ENCODE measurements at places on chromosomes 2 and 18. TPM values are rescaled to one million over a fixed set of nuclear protein-coding genes. Genes with fewer than 3 reads are reported as not detected.

GRCh38 chr2:10045561-10046355 lies 2.4 kb downstream of the KLF11 start:
- no peak overlapping the region for H3K27ac ChIP-seq
- no peaks in the 10 kb centered on the region for H3K4me1 ChIP-seq
- no peak for DNase-seq
- peaks cover 13% of the 10 kb centered on the region for H3K27me3 ChIP-seq

SYT4 gene
- total RNA-seq = 232 TPM

ERFE gene
- total RNA-seq = 12.2 TPM

- H3K4me3 ChIP-seq = no peak overlapping the region
- no peak for DNase-seq
- H3K36me3 ChIP-seq = no peaks in the 10 kb centered on the region
- H3K27me3 ChIP-seq = peaks cover 10% of the 10 kb centered on the region
Observed at GRCh38 chr2:236565212-236565611, 4.4 kb upstream of the ACKR3 start.

GRCh38 chr2:232731470-232731869 lies 34.3 kb downstream of the GIGYF2 start:
- no peaks in the 10 kb centered on the region for H3K36me3 ChIP-seq
- DNase-seq = no peak
- no peaks in the 10 kb centered on the region for H3K27me3 ChIP-seq
- H3K27ac ChIP-seq = no peak overlapping the region
- no peak overlapping the region for H3K4me3 ChIP-seq

GRCh38 chr2:219702796-219703545 lies 75.5 kb downstream of the SLC4A3 start:
- no peaks in the 10 kb centered on the region for H3K4me1 ChIP-seq
- peaks cover 2% of the 10 kb centered on the region for H3K27me3 ChIP-seq
- H3K4me3 ChIP-seq = no peak overlapping the region
- H3K27ac ChIP-seq = no peak overlapping the region
- H3K36me3 ChIP-seq = no peaks in the 10 kb centered on the region
- no peak for DNase-seq

DNA sequence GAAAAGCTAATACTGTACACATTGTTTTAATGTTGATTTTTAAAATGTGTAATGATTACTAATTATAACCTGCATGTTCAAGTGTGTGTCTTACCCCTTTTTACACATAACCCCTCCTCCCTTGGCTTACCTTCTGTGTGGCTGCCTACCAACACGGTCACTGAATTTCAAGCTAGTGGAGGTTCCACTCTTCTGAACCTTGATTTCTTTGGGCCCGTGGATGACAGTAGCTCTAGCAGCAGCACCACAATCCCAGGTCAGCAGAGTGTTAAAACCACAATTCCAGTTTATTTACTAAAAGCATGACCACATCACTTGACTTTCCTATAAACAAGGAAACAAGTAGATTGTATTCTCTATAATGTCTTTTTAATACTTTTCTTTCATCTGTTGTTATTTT lies 56.9 kb downstream of the AFTPH start:
- H3K36me3 ChIP-seq = no peaks in the 10 kb centered on the region
- DNase-seq = no peak
- no peaks in the 10 kb centered on the region for H3K4me1 ChIP-seq
- no peaks in the 10 kb centered on the region for H3K27me3 ChIP-seq
- H3K4me3 ChIP-seq = no peak overlapping the region

GTF2A1L gene
- not detected for total RNA-seq

SAP130 gene
- total RNA-seq = 28.5 TPM

- peaks cover 4% of the 10 kb centered on the region for H3K4me1 ChIP-seq
- H3K4me3 ChIP-seq = no peak overlapping the region
- no peak overlapping the region for H3K27ac ChIP-seq
- no peaks in the 10 kb centered on the region for H3K36me3 ChIP-seq
- no peak for DNase-seq
- H3K27me3 ChIP-seq = no peaks in the 10 kb centered on the region
Observed at GRCh38 chr2:97706708-97707345, 6.5 kb upstream of the ZAP70 start.

GRCh38 chr2:158717366-158718195 lies 77.5 kb upstream of the DAPL1 start:
- H3K27me3 ChIP-seq = no peaks in the 10 kb centered on the region
- DNase-seq = no peak
- no peak overlapping the region for H3K4me3 ChIP-seq
- H3K27ac ChIP-seq = no peak overlapping the region

DNA sequence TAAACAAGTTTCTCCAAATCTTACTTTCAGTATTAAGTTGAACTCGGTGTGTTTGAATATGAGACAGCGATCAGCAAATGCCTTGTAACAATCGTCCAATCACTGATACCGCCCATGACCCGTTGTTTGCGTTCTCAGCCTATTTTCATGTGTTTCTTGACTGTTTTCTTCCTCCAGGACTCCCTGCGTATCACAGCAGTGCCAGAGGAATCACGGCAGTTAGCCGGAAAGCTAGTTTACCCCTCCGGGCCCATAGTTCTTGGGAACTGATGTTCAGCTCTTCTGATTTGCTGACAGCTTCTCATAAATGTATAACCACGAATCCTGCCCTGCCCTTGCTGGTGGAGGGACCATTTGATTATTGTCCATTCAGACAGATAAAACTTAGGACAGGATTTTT lies 42.2 kb upstream of the TPO start:
- no peaks in the 10 kb centered on the region for H3K36me3 ChIP-seq
- peaks cover 2% of the 10 kb centered on the region for H3K27me3 ChIP-seq
- H3K4me1 ChIP-seq = peaks cover 5% of the 10 kb centered on the region
- no peak overlapping the region for H3K4me3 ChIP-seq
- no peak for DNase-seq

DNA sequence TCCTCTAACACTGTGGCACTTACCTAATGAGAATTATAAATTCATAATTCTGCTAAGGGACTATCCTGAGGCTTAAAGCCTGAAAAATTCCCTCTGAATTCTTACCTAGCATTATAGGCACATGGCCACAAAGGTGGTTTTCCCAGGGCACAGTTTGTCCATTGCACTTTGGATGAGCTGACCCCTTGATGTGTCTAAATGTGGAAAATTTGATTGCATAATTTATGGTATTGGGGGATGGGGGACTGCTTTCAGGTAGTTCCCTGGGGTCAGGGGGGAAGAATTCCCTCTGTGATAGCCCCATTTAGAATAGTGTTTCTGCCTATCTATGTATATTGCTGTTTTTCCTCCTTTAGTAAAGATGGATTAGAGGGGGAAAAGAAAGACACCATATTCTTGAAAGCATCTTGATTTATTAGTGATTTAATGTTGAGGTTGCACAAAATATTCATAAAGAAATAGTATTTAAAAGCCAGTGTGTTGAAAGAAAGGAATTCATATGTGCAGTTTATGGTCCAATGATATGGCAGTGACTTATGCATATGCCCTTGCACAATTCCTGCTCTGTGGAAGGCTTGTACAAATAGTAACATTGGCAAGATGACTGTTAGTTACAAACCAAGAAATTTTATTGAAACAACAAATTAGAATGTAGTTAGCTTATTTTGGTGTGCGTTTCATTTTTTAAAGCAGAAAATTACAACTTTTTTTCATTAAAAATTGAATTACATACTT lies 8.7 kb upstream of the HTR2B start:
- H3K27ac ChIP-seq = no peak overlapping the region
- DNase-seq = no peak
- no peak overlapping the region for H3K4me3 ChIP-seq
- no peaks in the 10 kb centered on the region for H3K27me3 ChIP-seq

KANSL1L gene
- 26.4 TPM for total RNA-seq

STRADB gene
- total RNA-seq = 40.5 TPM

- no peaks in the 10 kb centered on the region for H3K36me3 ChIP-seq
- no peaks in the 10 kb centered on the region for H3K4me1 ChIP-seq
- no peaks in the 10 kb centered on the region for H3K27me3 ChIP-seq
- no peak for DNase-seq
Observed at GRCh38 chr2:97691166-97691565, 21.7 kb downstream of the C2orf92 start.

DHRS9 gene
- total RNA-seq = not detected

DNA sequence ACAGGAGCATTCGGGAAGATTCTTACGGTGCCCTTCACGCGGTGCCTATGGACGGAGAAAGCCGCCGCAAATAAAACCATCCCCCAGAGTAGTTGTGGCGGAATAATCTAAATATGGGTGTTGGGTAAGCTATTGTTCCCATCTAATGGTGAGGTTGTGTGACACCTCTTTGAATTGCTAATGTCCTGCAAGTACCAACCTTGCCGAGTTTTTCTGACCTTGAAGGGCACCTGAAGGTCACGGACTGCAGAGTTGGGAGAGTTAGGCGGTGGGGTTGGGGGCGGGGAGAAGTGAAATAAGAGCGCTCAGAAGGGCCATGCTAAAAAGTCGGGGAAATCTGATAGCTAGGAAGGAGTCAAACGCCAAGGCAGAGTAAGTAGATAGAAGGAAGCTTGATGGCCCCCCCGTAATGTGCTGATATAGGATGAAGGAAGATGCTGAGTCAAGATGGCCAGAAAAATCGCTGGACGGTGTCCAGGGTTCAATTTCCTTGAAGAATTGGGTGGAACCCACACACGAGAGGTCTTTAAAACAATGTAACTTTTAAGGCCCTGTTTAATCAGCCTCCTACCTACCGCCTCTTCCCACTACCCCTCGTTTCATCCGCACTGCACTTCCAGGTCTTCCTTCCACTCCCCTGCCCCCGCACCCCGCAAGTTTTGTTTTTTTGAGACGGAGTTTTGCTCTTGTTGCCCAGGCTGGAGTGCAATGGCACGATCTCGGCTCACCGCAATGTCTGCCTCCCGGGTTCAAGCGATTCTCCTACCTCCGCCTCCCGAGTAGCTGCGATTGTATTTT lies 600 bp downstream of the KATNAL2 start:
- peaks cover 6% of the 10 kb centered on the region for H3K4me1 ChIP-seq
- no peak for DNase-seq
- peak overlapping the region; percentile 1 for H3K27ac ChIP-seq
- no peaks in the 10 kb centered on the region for H3K36me3 ChIP-seq

TFPI gene
- total RNA-seq = 0.59 TPM

UNC80 gene
- 9.0 TPM for total RNA-seq

SIGLEC15 gene
- not detected for total RNA-seq

- peak overlapping the region; percentile 72 for H3K4me3 ChIP-seq
- DNase-seq = no peak
- peaks cover 5% of the 10 kb centered on the region for H3K27me3 ChIP-seq
Observed at GRCh38 chr2:136376798-136377211, 258.9 kb upstream of the CXCR4 start.

PLCL1 gene
- 28.8 TPM for total RNA-seq

- H3K4me1 ChIP-seq = no peaks in the 10 kb centered on the region
- peaks cover 3% of the 10 kb centered on the region for H3K27me3 ChIP-seq
- H3K4me3 ChIP-seq = no peak overlapping the region
- no peaks in the 10 kb centered on the region for H3K36me3 ChIP-seq
- no peak overlapping the region for H3K27ac ChIP-seq
- no peak for DNase-seq
Observed at GRCh38 chr2:40915651-40916050, 463.8 kb upstream of the SLC8A1 start.

GRCh38 chr2:239229545-239230279 lies 171.1 kb downstream of the HDAC4 start:
- H3K27ac ChIP-seq = peak overlapping the region; percentile 35
- peaks cover 52% of the 10 kb centered on the region for H3K4me1 ChIP-seq
- H3K36me3 ChIP-seq = no peaks in the 10 kb centered on the region
- no peak overlapping the region for H3K4me3 ChIP-seq
- H3K27me3 ChIP-seq = peaks cover 3% of the 10 kb centered on the region

DNA sequence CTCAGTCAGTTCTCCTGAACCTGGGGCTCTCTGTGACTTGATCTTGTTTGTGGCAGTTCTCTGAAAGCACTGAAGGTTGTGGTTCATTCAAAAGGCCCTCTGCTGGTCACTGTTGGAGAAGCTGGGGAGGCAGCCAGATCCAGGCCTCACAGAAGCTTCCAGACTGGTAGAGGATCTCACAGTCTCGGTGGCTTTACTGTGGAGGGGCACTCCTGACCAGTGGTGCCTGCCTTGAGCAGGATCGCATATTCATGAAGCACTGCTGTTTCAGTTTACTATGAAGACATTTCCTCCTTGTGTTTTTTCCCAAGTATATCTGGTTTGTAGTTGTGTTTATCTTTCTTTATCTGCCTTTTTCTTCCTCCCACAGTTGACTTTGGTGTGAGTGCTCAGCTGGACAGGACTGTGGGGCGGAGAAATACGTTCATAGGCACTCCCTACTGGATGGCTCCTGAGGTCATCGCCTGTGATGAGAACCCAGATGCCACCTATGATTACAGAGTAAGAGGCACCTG lies 133.9 kb downstream of the MAP4K4 start:
- H3K27ac ChIP-seq = peak overlapping the region; percentile 70
- H3K4me1 ChIP-seq = peaks cover 48% of the 10 kb centered on the region
- no peaks in the 10 kb centered on the region for H3K36me3 ChIP-seq
- DNase-seq = peak; percentile 77
- H3K27me3 ChIP-seq = peaks cover 12% of the 10 kb centered on the region

DNA sequence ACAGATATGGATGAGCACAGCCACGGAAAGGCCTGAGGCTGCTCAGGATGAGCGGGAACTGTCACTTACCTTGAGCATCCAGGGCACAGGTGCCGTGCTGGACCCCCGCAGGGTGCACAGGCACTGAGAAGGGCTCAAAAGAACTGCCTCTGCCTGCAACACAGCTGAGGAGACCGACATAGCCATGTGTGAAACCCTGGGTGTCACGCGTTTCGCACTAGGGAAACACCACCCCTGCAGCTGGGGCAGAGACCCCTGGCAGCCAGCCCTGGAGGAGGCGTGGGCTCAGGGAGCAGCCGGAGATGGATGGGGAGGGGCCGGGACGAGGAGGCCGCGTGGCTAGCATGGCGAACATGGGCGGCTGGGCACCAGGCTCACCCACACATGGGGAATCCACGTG lies 228.9 kb downstream of the EIPR1 start:
- peaks cover 7% of the 10 kb centered on the region for H3K27me3 ChIP-seq
- H3K4me1 ChIP-seq = peaks cover 18% of the 10 kb centered on the region

UGT1A5 gene
- total RNA-seq = not detected

GRCh38 chr2:236535024-236535423 lies 34.6 kb upstream of the ACKR3 start:
- H3K4me3 ChIP-seq = no peak overlapping the region
- no peaks in the 10 kb centered on the region for H3K27me3 ChIP-seq
- no peak for DNase-seq

SLC23A3 gene
- total RNA-seq = 1.1 TPM

- H3K4me1 ChIP-seq = no peaks in the 10 kb centered on the region
- no peak overlapping the region for H3K4me3 ChIP-seq
- H3K36me3 ChIP-seq = no peaks in the 10 kb centered on the region
- DNase-seq = no peak
- H3K27ac ChIP-seq = no peak overlapping the region
- no peaks in the 10 kb centered on the region for H3K27me3 ChIP-seq
Observed at GRCh38 chr18:44521668-44522022, 159.0 kb upstream of the SETBP1 start.

- no peaks in the 10 kb centered on the region for H3K4me1 ChIP-seq
- H3K4me3 ChIP-seq = no peak overlapping the region
- no peak for DNase-seq
- no peaks in the 10 kb centered on the region for H3K36me3 ChIP-seq
- H3K27ac ChIP-seq = no peak overlapping the region
Observed at GRCh38 chr2:241137276-241138190, 11.7 kb downstream of the PASK start.

TMEM247 gene
- total RNA-seq = not detected

- no peaks in the 10 kb centered on the region for H3K27me3 ChIP-seq
- DNase-seq = peak; percentile 20
- H3K4me3 ChIP-seq = no peak overlapping the region
- no peaks in the 10 kb centered on the region for H3K36me3 ChIP-seq
Observed at GRCh38 chr2:78263571-78263970, 741.4 kb upstream of the LRRTM4 start.

- no peak overlapping the region for H3K27ac ChIP-seq
- peaks cover 18% of the 10 kb centered on the region for H3K4me1 ChIP-seq
- DNase-seq = no peak
- H3K36me3 ChIP-seq = no peaks in the 10 kb centered on the region
- peaks cover 4% of the 10 kb centered on the region for H3K27me3 ChIP-seq
Observed at GRCh38 chr2:60509066-60509465, 44.4 kb downstream of the BCL11A start.

Measured in glutamatergic neuron (in vitro differentiated cells).